ENCODE measurements at places on chromosomes 3 and 15. TPM values are rescaled to one million over a fixed set of nuclear protein-coding genes. Genes with fewer than 3 reads are reported as not detected.
A peak's percentile ranks its signal among the peaks of the same experiment; 100 is the strongest.

- H3K4me3 ChIP-seq, result no peak overlapping the region
- no peaks in the 10 kb centered on the region for H3K36me3 ChIP-seq
These were observed 22.6 kb upstream of the PEX5L start for GRCh38 chr3:180059356-180059755.

GRCh38 chr3:155232605-155233004 is 60.9 kb downstream of the STRIT1 start:
- no peaks in the 10 kb centered on the region for H3K36me3 ChIP-seq
- H3K4me1 ChIP-seq, result peaks cover 8% of the 10 kb centered on the region
- H3K4me3 ChIP-seq, result no peak overlapping the region
- DNase-seq, result peak; percentile 18

DNA sequence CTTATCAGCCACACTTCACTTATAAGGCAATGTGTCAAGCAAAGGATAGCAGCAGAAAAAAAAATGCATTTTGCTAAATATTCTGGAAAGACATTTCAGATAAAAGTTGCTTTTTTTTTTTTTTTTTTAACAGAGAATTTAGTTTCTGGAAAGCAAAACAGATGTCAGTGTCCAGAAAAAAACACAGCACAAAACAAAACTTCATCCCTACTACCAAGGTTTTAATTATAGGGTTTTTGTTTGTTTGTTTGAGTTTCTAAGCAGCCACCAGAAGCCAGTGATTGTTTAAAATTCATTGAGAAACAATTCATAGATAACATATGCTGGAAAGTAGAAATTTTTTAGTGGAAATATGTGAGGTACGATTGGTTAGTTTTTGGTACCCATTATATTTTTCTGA is 1202.7 kb downstream of the OTOL1 start:
- DNase-seq, result no peak
- H3K27ac ChIP-seq, result no peak overlapping the region
- no peaks in the 10 kb centered on the region for H3K27me3 ChIP-seq
- H3K36me3 ChIP-seq, result no peaks in the 10 kb centered on the region

- no peak for DNase-seq
- H3K27ac ChIP-seq, result no peak overlapping the region
- H3K4me1 ChIP-seq, result peaks cover 4% of the 10 kb centered on the region
- H3K36me3 ChIP-seq, result no peaks in the 10 kb centered on the region
- no peak overlapping the region for H3K4me3 ChIP-seq
These were observed 132.8 kb upstream of the DPH6 start for GRCh38 chr15:35678774-35679173.

- H3K4me3 ChIP-seq, result no peak overlapping the region
- H3K36me3 ChIP-seq, result no peaks in the 10 kb centered on the region
- no peaks in the 10 kb centered on the region for H3K27me3 ChIP-seq
- no peak for DNase-seq
- H3K4me1 ChIP-seq, result no peaks in the 10 kb centered on the region
These were observed 121.1 kb downstream of the ROBO2 start for GRCh38 chr3:77160931-77161497.

DNA sequence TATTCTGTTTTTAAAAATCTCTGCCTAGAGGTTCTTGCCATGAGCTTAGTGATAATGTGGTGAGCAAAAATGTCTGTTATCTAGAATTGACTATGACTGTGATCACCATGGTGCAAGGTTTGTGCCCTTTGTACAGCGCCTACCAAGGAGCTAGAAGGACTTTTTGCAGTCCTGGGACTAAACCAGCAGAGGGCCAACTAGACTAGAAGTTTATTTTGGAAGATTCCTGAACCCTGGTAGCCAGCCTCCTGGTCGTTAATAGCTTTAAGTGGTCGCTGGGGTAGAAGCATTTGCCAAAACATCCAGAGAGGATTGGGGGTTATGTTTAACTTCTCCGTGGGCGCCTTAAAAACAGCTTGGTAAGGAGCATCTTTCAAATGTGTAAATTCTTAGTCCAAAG is 7.8 kb downstream of the SCG5 start:
- no peaks in the 10 kb centered on the region for H3K36me3 ChIP-seq
- no peaks in the 10 kb centered on the region for H3K4me1 ChIP-seq
- H3K27ac ChIP-seq, result no peak overlapping the region
- DNase-seq, result no peak
- H3K27me3 ChIP-seq, result no peaks in the 10 kb centered on the region

- no peak overlapping the region for H3K27ac ChIP-seq
- H3K36me3 ChIP-seq, result no peaks in the 10 kb centered on the region
- DNase-seq, result no peak
These were observed 50.0 kb upstream of the TFRC start for GRCh38 chr3:196131921-196132320.

GRCh38 chr3:30664459-30664858 is 58.1 kb downstream of the TGFBR2 start:
- no peak overlapping the region for H3K27ac ChIP-seq
- no peak overlapping the region for H3K4me3 ChIP-seq
- DNase-seq, result no peak
- peaks cover 77% of the 10 kb centered on the region for H3K4me1 ChIP-seq

DNA sequence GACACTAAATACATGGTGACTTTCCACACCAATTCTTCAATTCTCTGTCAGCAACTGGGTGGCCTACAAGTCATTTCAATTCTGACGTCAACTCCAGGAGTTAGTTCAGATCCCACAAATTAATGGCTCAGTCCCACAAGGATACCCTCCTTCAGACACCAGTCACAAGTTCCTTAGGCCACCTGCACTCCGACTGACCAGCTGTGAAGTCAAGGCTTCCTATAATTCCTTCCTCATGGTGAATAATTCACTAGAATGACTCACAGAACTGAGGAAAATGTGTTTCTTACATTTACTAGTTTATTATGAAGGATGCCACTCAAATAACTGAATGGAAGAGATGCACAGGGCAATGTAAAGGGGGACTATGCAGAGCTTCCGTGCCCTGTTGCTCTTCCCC is 6.3 kb upstream of the PIAS1 start:
- no peak for DNase-seq
- no peaks in the 10 kb centered on the region for H3K4me1 ChIP-seq

- no peak overlapping the region for H3K4me3 ChIP-seq
- H3K4me1 ChIP-seq, result no peaks in the 10 kb centered on the region
These were observed 314.6 kb downstream of the EPHB1 start for GRCh38 chr3:135109681-135110080.

- peaks cover 3% of the 10 kb centered on the region for H3K36me3 ChIP-seq
- DNase-seq, result no peak
- peaks cover 16% of the 10 kb centered on the region for H3K4me1 ChIP-seq
- no peak overlapping the region for H3K4me3 ChIP-seq
- H3K27ac ChIP-seq, result no peak overlapping the region
These were observed 40.0 kb downstream of the MAP4 start for GRCh38 chr3:47976135-47976732.

GRCh38 chr3:124885466-124886167 is 1.5 kb downstream of the ITGB5 start:
- no peak for DNase-seq
- no peaks in the 10 kb centered on the region for H3K36me3 ChIP-seq
- peak overlapping the region; percentile 97 for H3K27ac ChIP-seq
- peaks cover 58% of the 10 kb centered on the region for H3K4me1 ChIP-seq
- H3K4me3 ChIP-seq, result peak overlapping the region; percentile 89

- no peak for DNase-seq
- H3K27me3 ChIP-seq, result no peaks in the 10 kb centered on the region
- no peaks in the 10 kb centered on the region for H3K4me1 ChIP-seq
- H3K36me3 ChIP-seq, result no peaks in the 10 kb centered on the region
These were observed 259.9 kb upstream of the ATP11B start for GRCh38 chr3:182533394-182533793.

DNA sequence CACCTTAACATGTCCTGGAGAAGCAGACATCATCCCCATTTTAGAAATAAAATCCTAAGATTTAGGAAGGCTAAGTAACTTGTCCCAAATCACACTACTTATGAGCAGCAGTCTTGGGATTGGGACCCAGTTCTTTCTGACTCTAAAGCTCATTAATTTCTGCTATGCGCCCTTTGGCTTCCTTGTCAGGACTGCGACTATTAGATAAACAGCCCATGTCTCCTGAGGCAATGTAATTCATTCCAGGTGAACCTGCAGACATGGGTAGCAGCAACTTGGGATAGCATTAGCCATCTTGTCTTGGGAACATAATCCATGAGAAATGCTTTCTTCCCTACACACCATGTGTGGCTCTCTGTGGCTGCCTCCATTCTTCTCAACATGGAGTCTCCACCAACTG is 32.3 kb upstream of the FBN1 start:
- no peaks in the 10 kb centered on the region for H3K36me3 ChIP-seq
- no peak for DNase-seq
- no peak overlapping the region for H3K27ac ChIP-seq
- H3K4me3 ChIP-seq, result no peak overlapping the region
- H3K27me3 ChIP-seq, result no peaks in the 10 kb centered on the region

GRCh38 chr3:176950743-176951142 is 246.5 kb downstream of the TBL1XR1 start:
- H3K36me3 ChIP-seq, result no peaks in the 10 kb centered on the region
- DNase-seq, result no peak
- no peaks in the 10 kb centered on the region for H3K27me3 ChIP-seq

DNA sequence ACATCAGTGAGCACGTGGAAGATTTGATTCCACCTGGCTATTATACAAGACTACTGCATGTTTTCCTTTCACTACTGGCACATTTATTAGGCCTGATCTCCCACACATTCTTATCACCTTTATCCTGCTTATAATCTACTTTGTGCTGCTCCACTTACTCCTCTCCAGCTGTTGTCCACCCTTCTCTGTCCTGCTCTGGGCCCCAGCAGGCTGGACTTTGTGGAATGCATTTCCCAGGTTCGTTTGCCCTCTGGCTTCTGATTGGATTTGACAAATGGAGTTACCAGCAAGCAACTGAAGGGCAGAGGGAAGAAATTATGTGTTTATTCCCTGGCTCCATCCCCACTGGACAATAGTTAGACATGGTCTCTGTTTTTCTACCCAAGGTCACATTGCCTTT is 75.5 kb downstream of the DCLK3 start:
- H3K27ac ChIP-seq, result no peak overlapping the region
- H3K4me3 ChIP-seq, result no peak overlapping the region
- no peaks in the 10 kb centered on the region for H3K4me1 ChIP-seq
- no peaks in the 10 kb centered on the region for H3K27me3 ChIP-seq

IQSEC1 gene
- 121 TPM for total RNA-seq

QTRT2 gene
- total RNA-seq, result 48.5 TPM

SOX2 gene
- total RNA-seq, result not detected

SLCO2A1 gene
- 7.9 TPM for total RNA-seq

ECE2 gene
- not detected for total RNA-seq

GOLGA8S gene
- 0.42 TPM for total RNA-seq

IQCH gene
- total RNA-seq, result 2.3 TPM

MCF2L2 gene
- 1.5 TPM for total RNA-seq

GOLGA8T gene
- total RNA-seq, result not detected

IL5RA gene
- 1.8 TPM for total RNA-seq

RUVBL1 gene
- 14.1 TPM for total RNA-seq

AKAP13 gene
- 273 TPM for total RNA-seq
